ENCODE measurements at places on chromosomes 5 and 9.

DNA sequence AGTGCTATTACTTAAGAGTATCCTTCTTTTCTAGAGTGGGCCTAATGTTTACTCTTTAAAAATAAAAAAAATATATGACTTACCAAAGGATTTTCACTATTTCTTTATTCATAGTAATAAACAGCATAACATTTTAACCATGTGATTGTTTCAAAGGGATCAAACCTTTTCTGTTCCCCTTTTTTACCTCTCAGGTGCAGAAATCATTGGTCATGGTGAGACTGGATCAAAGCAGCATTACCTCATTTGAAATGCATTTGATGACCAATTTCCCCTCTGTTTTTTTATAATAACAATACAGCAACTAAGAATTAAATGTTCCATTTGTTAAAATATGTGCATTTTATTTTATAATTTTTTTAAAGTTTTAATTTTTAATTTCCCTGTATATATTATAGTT lies 598.0 kb upstream of the RGMB start:
- no peak for DNase-seq

- DNase-seq = no peak
These were observed 124.7 kb upstream of the SEMA6A start for GRCh38 chr5:116699332-116699731.

DNA sequence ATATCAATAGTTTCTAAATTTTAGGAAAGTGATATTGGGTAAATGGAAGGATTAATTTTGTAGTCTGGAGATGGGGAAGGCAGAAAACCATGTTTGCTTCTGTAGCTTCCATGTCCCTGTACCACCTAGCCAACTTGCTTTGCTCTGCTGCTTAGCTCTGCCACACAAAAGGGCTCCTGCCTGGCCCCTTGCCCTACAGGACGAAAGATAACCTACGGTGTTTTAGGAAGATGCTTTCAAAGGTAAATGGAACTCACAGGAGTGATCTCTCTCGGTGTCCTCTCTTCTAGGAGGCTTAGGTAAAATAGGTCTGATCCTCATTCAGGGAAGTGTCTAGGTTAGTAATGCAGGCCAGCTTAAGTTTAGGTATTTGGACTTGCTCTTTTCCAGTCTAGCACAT lies 37.8 kb upstream of the DMXL1 start:
- DNase-seq = peak; percentile 23

- no peak for DNase-seq
These were observed at the start of gene PDCD1LG2 for GRCh38 chr9:5510360-5510931. Gene PDCD1LG2 (plus strand): TSS chr9:5510531. CDS start chr9:5522547, 12,016 bp downstream.

DNA sequence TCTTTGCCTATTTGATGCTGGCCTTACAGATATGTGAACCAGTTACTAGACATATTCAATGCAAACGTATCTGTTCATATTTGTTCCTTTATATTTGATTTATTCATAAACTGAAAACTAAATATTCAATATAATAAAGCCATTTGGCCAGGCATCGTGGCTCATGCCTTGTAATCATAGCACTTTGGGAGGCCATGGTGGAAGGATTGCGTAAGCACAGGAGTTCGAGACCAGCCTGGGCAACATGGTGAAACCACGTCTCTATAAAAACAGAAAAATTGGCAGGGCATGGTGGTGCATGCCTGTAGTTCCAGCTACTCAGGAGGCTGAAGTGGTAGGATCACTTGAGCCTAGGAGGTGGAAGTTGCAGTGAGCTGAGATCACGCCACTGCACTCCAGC lies 49.2 kb upstream of the CTNNAL1 start:
- DNase-seq = no peak

All from H7 (cell line).